Skin of body (tissue), 3 donors: ENCODE measurements at places on chromosomes 1 and 21. TPM values are rescaled to one million over a fixed set of nuclear protein-coding genes. Genes with fewer than 3 reads are reported as not detected.

SELENBP1 gene
- 46.2 TPM for total RNA-seq

ITLN2 gene
- not detected for total RNA-seq

SPSB1 gene
- 9.2 TPM for total RNA-seq

GUCA2B gene
- total RNA-seq, result not detected

PLPPR5 gene
- total RNA-seq, result 3.2 TPM

ERICH3 gene
- total RNA-seq, result 0.10 TPM

MORN1 gene
- total RNA-seq, result 10.3 TPM

SPRR2G gene
- 13.6 TPM for total RNA-seq

MEAF6 gene
- 44.2 TPM for total RNA-seq

CFHR4 gene
- not detected for total RNA-seq

ZBTB21 gene
- 11.7 TPM for total RNA-seq

DIO1 gene
- total RNA-seq, result not detected

PEX14 gene
- 9.6 TPM for total RNA-seq

FABP3 gene
- 36.1 TPM for total RNA-seq

SPRR2F gene
- not detected for total RNA-seq

UAP1 gene
- 54.6 TPM for total RNA-seq

MROH7 gene
- total RNA-seq, result 2.4 TPM

RYR2 gene
- 1.1 TPM for total RNA-seq

LIX1L gene
- total RNA-seq, result 19.7 TPM

RXFP4 gene
- not detected for total RNA-seq

SLC26A9 gene
- 0.20 TPM for total RNA-seq

PRAMEF17 gene
- total RNA-seq, result not detected

C1orf56 gene
- total RNA-seq, result 1.8 TPM

CHRM3 gene
- total RNA-seq, result 2.0 TPM

CSF1 gene
- total RNA-seq, result 9.8 TPM

KLHDC9 gene
- not detected for total RNA-seq

NHLH1 gene
- 0.20 TPM for total RNA-seq

CNR2 gene
- 0.10 TPM for total RNA-seq
